ENCODE measurements at places on chromosomes 16 and 17.

DNA sequence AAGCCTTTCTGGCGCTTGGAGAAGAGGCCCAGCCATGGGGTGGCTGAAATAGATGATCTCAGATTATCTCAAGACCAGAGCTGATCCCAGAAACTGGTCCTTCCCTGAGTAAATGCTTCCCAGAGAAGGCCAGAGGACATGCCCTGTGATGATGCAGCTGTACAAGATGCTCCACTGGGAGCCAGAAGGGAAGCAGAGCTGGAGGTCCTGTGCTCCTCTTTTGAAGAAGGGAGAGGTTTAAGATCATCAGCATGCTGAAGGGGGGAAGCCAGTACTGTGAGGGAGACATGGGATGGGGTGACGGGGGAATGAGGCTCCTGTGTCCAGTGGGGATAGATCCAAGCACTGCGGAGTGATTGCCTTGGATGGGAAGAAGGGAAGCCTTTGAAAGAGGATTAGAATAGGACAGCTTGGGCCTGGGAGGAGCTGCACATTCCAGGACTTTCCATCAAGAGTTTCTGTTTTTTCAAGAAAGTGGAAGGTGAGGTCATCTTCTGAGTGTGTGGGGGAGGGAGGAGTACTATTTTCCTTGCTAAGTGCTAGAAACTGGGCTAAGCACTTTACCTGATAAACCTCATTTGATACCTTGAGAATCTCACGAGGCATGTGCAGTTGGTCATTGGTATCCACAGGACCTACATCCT is 16.4 kb upstream of the ALOX15B start:
- no peak for DNase-seq

DNA sequence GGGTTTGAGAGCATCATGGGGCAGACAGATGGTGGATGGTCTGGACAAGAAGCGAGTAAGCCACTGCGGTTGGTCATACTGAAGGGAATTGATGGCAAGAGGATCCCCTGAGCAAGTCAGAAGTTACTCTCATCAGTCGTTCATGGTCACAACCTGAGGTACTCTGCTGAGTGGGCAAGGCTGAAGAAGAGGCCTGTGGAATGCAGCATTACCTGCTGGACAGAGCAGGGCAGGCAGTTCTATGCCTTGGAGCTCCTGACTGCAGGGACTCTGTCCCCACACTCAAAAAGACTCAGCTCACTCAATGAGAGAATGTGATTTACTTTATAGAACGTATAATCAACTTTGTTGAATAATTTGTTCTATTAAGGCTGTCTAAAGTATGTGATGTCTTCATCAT is 28.3 kb downstream of the ALDH3A2 start:
- DNase-seq = no peak

GRCh38 chr16:70437017-70437581 is 1.8 kb downstream of the ST3GAL2 start:
- DNase-seq = no peak

GRCh38 chr16:66287416-66287815 is 79.1 kb upstream of the CDH5 start:
- DNase-seq = no peak

GRCh38 chr17:15171167-15172047 is 93.7 kb downstream of the PMP22 start:
- peak; percentile 38 for DNase-seq

- DNase-seq = no peak
Measured at GRCh38 chr17:11803231-11803969, 193.9 kb downstream of the ZNF18 start.

GRCh38 chr17:58232707-58233156 is 5.7 kb upstream of the LPO start:
- no peak for DNase-seq

DNA sequence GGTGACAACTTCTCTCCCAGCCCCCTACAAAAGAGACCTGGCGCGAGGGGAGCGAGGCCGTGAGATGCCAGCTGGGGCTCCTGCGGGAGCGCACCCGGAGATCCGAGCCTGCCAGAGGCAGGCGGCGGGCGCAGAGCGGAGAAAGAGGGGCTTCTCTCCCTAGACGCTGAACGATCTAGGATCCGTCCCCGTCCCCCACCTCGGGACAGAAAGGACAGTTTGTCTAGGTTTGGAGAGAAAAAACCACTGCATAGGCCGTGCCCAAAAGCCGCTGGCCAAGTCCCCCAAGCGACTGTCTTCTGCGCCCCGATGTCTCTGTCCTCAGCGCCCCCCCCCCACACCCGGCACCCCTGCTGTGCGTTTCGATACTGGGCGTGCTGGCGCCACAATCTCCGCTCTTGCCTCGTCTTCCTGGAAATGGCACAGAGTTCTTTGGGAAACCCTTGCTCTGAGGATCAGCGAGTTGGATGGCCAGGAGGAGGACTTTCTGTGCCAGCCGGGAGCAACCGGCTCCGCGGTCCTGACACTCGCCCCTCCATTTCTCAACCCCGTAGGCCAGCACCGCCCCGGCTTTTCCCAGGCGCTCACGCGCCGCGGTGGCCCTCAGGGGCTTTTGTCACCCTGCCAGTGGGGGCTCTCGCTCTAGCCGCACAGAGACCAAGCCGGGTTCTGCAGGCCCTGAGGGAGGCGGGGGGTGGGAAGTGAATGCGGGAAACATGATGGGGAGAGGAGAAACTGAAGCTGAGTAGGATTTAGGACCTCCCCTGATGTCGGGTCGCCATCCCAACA is 1.0 kb downstream of the SSTR2 start:
- DNase-seq = no peak

DNA sequence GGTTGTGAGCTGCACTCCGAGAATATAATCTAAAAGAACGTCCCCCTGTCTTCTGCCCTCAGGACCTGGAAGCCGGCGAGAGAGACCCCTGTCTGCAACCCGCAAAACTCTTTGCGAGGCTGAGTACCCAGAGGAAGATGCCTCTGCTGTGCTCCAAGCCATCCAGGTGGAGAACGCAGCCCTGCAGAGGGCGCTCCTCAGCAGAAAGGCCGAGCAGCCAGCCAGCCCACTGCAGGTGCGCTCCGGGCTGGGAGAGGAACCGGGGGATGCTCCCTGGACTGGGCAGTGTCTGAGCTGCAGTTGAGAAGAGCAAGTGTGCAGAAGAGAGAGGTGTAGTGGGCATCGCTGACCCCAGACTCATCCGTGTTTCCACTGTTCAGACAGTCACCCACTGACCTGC is 148.3 kb downstream of the KATNIP start:
- DNase-seq = no peak
